ENCODE measurements at places on chromosomes 1 and 21.

- no peak for DNase-seq
Measured at GRCh38 chr1:68049941-68050878, at the start of gene DIRAS3. DIRAS3 (minus strand) TSS chr1:68050627; CDS start chr1:68047297, 3,330 bp downstream.

GRCh38 chr21:27292229-27292628, 325.3 kb upstream of the ADAMTS5 start:
- no peak for DNase-seq

DNA sequence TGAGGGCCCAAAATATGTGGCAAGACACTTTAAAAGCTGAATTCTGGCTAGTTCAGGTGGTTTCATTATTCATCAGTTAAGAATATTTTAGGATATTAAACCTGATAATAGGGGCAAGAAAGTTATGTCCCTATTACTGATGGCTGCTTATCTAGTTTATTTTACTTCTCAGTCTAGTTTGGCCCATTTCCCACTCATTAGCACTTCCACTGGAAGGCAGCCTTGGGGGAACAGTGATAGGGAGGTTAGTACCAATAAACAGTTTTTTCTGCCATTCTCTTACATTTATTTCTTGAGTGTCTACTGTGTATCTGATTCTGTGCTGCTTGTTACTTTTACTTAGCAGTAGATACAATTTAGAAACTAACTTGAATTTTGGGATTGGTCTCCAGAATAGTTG, 9.0 kb downstream of the PPP1R12B start:
- DNase-seq: no peak

DNA sequence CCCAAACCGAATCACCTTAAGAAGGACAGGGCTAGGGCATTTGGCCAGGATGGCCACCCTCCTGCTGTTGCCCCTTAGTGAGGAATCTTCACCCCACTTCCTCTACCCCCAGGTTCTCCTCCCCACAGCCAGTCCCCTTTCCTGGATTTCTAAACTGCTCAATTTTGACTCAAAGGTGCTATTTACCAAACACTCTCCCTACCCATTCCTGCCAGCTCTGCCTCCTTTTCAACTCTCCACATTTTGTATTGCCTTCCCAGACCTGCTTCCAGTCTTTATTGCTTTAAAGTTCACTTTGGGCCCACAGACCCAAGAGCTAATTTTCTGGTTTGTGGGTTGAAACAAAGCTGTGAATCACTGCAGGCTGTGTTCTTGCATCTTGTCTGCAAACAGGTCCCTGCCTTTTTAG, 3.6 kb downstream of the BTG2 start:
- DNase-seq: no peak

- peak; percentile 47 for DNase-seq
Measured at GRCh38 chr1:58781541-58782177, 2.2 kb downstream of the JUN start.

DNA sequence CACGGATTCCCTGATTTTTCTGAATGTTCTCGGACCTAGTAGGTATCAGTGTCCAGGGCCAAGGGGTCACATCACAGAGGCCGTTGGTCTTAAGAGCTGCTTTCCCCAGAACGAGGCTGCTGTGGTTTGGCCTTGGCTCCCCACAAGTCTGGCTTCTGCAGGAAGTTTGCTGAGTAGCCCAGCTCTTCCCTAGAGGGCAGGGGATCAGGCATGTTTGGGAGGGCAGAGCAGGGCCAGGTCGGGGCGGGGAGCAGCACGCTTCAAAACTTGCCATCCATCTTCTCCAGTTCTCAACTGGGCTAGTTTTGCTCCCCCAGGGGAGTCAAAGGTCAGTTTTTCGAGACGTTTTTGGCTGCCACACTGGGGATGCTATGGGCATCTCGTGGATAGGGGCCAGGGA, 37.0 kb downstream of the MAN1C1 start:
- no peak for DNase-seq

GRCh38 chr1:248631354-248632008, 3.4 kb downstream of the OR2T11 start:
- no peak for DNase-seq

Data from forelimb muscle (tissue), 1 donor.